ENCODE measurements at places on chromosomes 7 and 10.

DNA sequence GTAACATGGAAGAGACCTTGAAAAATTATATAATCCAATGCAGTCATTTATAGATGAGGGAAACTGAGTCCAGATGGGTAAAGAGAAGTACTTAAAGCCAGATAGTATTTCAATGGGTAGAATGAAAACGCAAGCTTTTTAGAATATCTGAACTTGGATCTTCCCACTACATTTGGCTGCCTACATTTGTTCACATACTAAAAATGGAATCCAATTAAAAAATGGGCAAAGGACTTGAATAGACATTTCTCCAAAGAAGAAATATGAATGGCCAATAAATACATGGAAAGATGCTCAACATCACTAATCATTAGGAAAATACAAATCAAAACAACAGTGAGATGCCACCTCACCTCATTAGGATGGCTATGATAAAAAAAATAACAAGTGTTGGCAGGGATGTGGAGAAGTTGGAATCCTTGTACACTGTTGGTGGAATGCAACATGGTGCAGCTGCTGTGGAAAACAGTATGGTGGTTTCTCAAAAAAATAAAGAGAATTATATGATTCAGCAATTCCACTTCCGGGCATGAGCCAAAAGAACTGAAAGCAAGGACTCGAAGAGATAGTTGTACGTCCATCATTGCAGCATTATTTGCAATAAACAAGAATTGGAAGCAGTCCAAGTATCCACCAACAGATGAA, 188.0 kb downstream of the FRMD4A start:
- DNase-seq, result no peak

GRCh38 chr7:29367784-29368183, 173.2 kb downstream of the CHN2 start:
- no peak for DNase-seq

GRCh38 chr10:1173091-1173490, 116.9 kb downstream of the WDR37 start:
- no peak for DNase-seq

DNA sequence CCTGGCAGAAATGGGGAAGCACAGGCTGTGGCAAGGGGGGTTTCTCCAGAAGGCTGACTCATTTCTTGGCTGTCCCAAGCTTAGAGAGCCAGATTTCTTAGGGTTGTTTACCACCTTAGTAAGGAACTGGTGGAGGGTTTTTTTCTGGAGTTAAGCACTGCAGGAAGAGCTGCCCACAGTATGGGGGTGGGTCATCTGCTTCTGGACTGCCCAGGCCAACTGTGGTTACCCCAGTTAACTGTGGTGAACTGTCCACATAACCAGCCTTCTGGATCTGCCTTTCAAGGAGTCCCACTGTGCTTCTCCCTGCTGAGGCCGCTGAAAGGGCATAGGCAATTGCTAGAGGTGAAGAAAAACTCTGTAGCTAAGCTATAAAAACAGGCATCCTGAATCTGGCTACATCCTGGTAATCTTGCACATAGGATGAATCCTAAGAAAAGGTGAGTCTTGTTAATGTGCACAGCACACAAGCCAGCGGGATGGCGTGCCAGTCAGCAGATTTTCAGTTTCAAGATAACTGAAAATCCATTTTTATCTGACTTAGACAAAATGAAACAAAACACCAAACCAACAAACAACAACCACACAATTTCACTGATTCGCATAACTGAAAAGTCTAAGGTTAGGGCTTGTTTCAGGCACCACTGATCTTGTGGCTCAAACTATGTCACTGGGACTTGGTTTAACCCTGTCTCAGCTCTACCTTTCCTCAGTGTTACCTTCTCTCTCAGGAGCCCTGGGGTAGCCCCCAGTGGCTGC, 21.6 kb upstream of the TSPAN33 start:
- peak; percentile 19 for DNase-seq

- no peak for DNase-seq
Measured at GRCh38 chr10:54081950-54082349, 719.1 kb downstream of the PCDH15 start.

DNA sequence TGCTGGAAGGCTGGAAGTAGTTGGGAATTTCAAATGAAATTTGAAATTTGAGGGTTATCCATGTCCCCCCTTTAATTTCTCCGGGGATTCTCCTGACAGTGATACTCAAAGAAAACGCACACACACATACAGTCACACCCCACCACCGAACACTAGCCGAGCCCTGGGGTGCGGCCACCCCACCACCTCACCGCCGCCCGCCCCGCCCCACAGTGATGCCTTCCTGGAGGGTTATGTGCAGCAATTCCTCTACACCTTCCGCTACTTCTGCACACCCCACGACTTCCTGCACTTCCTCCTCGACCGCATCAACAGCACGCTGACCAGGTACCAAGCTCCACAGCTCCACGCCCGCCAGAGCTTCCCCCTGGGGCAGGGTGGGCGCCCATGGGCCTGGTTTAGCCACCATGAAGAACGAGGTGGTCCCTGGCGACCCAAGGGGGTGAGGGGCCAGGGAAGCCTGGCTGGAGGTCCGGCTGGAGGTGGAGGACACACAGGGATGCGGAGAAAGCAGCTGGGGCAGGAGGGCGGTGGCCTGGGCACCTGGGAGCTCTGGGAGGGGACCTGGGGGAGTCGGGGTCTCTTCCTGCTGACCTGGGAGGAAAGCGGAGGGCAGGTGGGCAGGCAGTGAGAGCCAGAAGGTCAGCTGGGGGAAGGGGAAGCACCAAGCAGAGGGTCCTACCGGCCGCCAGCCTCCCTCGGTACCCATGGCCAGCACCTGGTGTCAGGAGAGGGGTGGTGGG, 19.4 kb upstream of the UTF1 start:
- DNase-seq, result no peak

DNA sequence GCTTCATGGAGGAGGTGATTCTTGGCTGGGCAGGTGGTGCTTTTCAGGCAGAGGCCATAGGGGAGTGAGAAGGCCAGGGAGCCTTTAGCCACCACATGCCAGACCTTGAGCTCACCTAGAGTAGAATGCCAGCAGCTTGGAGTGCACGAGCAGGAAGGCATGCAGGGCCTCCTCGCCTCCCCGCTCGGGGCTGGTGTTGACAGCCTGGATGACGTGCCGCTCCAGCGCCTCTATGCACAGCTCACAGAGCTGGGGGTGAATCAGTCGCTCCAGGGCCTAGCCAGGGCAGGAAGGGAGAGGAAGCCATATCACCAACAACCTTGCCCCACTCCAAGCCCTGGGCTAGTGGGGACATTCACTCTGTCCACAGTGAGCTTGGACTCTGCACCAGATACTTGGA, 15.7 kb downstream of the HPS1 start:
- DNase-seq, result no peak

DNA sequence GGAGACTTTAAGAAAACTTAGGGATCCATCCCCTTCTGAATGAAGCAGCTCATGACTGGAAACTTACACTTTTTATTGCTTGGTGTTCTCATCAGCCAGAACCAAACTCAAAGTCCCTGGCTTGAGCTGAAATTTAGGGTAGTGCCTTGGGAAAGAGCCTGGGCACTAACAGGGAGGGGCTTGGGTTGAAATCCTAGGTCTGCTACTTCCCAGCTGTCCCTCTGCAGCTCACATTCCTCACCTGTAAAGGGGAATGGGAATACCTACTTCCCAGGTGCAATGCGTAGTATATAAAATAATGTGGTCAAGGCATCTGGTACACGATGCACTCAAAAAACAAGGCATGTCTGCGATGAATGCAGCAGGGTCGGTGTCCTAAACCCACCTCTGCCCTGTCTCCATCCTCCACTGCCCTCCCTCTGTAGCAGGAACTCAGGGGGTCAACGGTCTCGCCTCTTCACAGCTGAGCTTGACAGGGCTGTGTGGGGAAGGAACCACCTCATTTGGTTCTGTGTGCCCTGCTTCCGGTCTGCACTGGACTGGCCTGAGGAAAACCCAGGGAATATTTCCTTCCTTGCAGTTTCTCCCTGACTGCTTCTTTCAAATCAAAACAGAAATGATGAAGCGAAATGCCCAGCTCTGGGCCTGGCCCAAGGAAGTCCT, 80.0 kb downstream of the COBL start:
- no peak for DNase-seq

- DNase-seq, result no peak
Measured at GRCh38 chr7:117825132-117825531, 48.1 kb downstream of the CTTNBP2 start.

- DNase-seq, result no peak
Measured at GRCh38 chr10:70272925-70273316, 10.9 kb downstream of the NPFFR1 start.

- no peak for DNase-seq
Measured at GRCh38 chr7:94739180-94739579, 83.2 kb upstream of the SGCE start.

DNA sequence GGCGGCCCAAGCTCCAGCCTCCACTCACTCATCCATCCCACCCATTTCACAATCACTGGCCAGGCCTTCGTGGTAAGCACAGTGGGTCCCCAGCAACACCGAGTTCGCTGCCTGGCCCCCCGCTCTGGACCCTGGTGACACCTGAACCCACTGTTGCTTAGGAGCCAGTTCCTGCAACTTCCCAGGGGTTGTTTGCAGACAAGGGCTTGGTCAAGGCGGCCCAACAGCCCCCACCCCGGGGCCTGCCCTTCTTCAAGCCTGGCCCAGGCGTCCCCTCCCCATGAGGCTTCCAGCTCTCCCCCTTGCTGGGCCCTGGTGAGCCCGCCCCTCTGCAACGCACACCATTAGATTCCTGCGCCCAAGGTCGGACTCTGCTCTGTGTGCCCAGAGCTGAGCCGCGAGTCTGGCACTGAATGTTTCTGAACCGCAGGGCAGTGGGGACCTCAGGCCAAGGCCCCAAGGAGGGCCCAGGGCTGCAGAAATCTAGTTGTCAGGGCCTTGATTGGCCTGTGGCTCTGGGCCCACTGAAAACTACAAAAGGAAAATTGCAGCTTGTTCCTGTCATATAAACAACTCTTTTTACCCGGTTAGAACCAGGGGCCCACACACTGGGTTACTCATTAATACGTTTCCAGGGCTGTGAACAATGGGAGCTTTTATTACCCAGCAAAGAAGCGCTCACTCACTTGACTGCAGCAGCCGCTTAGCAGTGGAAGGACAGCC, 2.1 kb upstream of the COX19 start:
- peak; percentile 87 for DNase-seq

DNA sequence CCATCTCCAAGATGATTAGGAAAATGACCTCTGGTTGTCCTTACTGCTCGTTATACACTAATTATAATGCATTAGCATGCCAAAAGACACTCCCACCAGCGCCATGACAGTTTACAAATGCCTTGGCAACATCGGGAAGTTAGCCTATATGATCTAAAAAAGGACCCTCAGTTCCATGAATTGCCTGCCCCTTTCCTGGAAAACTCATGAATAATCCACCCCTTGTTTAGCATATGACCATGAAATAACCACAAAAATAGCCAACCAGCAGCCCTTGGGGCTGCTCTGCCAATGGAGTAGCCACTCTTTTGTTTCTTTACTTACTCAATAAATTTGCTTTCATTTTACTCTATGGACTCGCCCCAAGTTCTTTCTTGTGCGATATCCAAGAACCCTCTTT, 41.6 kb upstream of the KCNMA1 start:
- no peak for DNase-seq

DNA sequence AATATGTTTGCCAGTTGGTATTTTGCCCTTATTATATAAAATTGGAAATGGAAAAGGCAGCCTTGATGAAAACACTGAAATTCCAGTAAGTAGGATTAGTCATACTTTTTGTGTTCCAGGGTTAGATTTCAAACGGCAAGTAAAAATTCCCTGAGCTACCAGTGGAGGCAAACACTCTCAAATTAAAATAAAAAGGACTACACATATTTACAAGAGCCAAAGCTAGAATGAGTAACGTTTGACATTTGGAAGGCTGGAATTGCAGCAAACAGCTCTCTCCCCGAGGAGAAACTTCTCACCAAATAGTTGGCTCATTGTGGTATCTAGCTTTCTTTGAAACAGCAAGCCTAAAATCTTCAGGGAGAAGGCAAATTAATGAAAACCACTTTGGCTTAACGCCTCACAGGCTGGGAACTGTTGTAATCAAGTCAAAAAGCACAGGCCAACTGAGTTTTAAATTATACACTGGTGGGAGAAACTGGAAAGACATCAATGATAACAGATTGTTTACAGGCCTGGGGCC, 288.4 kb downstream of the SNX13 start:
- DNase-seq, result peak; percentile 25

- no peak for DNase-seq
Measured at GRCh38 chr10:1177936-1178335, 121.8 kb downstream of the WDR37 start.

All from midbrain (tissue), 1 donor.